ENCODE measurements at places on chromosomes 1 and 21.

GRCh38 chr1:193120604-193121166 is 1.1 kb upstream of the CDC73 start:
- DNase-seq = no peak

DNA sequence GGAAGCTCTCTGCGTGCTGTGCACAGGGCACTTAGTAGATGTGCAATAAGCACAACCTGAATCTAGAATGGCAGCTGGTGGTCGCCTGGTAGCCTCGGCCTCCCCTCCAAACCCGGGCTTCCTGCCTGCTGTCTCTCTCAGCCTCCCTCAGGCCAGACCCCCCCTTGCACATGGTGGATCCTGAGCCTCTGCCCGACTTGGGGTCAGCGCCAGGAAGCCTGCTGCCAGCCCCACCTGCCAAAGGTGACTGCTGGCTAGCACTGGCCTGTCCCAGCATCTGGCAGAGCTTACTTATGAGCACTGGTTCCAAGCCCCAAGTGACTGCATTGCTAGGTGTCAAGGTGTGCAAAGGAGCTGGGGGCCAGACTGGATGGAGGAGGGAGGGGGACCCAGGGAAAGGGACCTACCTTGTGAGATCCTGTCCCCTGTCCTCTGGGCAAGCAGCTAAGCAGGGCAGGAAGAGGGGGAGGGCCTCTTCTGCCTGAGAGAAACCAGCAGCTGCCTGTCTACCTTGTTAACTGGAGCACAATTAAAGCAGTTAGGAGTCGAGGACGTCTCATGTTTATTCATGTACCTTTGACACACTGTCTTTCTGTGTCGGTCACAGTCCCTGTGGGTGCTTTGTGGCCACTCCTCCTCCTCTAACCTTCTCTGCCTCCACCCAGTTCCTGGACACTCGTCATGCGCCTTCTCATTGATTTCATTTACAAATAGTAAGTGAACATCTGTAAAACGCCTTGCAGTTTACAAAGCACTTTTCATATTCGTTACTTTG is 100.9 kb downstream of the DDX20 start:
- DNase-seq = no peak

- no peak for DNase-seq
Observed at GRCh38 chr1:152613511-152613910, at the start of gene LCE3B. LCE3B (plus strand) TSS chr1:152613811; CDS start chr1:152613811, 0 bp downstream.

DNA sequence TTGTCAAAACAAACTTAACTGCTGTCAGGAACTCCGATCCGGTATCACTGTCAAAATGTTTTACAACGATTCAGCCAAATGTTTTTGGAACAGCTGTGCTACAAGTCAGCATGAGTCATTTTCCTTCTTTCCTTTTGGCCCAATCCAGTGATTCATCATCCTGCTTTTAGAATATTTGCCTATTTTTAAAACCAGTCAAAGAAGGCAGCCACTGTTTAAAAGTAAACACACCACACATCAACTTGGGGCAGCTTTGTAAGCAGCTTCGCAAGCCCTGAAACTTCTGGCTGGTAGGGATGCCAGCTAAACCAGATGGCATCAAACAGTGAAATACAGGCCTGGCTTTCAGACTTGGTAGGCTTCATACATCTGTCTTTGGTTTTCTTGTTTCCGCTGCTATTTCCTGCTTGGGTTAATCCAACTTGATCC is 14.9 kb downstream of the MAP3K7CL start:
- no peak for DNase-seq

DNA sequence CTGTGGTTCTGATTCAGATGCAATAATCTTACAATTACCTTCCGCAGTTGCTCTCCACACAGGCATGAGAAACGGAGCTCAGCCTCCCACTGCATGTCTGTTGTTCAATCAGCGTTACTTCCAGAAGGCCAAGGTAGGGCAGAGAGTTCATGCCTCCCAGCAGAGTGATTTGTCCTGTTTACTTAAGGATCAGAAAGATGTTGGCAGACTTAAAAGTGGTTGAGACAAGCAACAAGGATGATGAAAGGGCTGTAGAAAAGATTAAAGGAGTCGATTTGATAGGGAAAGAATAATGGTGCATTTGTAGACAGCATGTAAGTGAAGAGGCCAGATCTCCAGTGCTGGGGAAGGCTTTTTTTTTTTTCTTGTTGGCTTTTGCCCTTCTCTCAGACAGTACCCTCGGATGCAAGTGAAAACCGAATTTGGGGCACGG is 26.6 kb downstream of the ARMH1 start:
- no peak for DNase-seq

Measured in CD4-positive, alpha-beta T cell treated with Interleukin-12 subunit alpha and Interleukin-12 subunit beta, for 1 hour (primary cell).